ENCODE measurements at places on chromosomes 11 and 22.

- DNase-seq, result no peak
- no peaks in the 10 kb centered on the region for H3K36me3 ChIP-seq
- H3K4me1 ChIP-seq, result peaks cover 9% of the 10 kb centered on the region
- H3K4me3 ChIP-seq, result no peak overlapping the region
Measured at GRCh38 chr11:123187665-123188507, 7.2 kb downstream of the CLMP start.

- no peak for DNase-seq
- H3K4me3 ChIP-seq, result peak overlapping the region; percentile 89
- peaks cover 4% of the 10 kb centered on the region for H3K4me1 ChIP-seq
- no peaks in the 10 kb centered on the region for H3K27me3 ChIP-seq
- H3K36me3 ChIP-seq, result peaks cover 13% of the 10 kb centered on the region
Measured at GRCh38 chr11:33040033-33040861, 875 bp downstream of the TCP11L1 start.

GRCh38 chr11:1953489-1954266 is 6.5 kb downstream of the MRPL23 start:
- no peak overlapping the region for H3K27ac ChIP-seq
- no peaks in the 10 kb centered on the region for H3K27me3 ChIP-seq
- no peaks in the 10 kb centered on the region for H3K36me3 ChIP-seq
- DNase-seq, result no peak
- no peaks in the 10 kb centered on the region for H3K4me1 ChIP-seq

DNA sequence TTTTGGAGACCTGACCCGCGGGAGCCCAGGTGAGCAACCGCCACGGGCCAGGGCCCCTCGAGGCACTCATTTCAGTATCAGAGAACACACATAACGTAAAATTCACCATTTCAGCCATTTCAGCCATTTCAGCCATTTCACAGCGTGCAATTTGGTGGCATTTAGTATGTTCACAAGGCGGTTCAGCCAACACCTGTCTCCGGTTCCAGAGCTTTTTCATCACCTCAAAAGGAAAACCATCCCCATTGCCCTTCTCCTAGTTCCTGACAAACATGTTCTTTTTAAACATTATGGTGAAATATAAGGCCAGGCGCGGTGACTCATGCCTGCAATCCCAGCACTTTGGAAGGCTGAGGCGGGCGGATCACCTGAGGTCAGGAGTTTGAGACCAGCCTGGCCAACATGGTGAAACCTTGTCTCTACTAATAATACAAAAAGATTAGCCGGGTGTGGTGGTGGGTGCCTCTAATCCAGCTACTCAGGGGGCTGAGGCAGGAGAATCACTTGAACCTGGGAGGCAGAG is 119.3 kb downstream of the KCNQ1 start:
- H3K4me1 ChIP-seq, result peaks cover 4% of the 10 kb centered on the region
- no peaks in the 10 kb centered on the region for H3K36me3 ChIP-seq
- no peak overlapping the region for H3K27ac ChIP-seq

- H3K27ac ChIP-seq, result no peak overlapping the region
- no peak for DNase-seq
- H3K4me1 ChIP-seq, result no peaks in the 10 kb centered on the region
- H3K4me3 ChIP-seq, result no peak overlapping the region
Measured at GRCh38 chr11:125358254-125358840, 137.7 kb downstream of the FEZ1 start.

- no peak for DNase-seq
- H3K4me3 ChIP-seq, result no peak overlapping the region
- no peaks in the 10 kb centered on the region for H3K27me3 ChIP-seq
- H3K27ac ChIP-seq, result no peak overlapping the region
Measured at GRCh38 chr11:30125456-30125855, 105.4 kb upstream of the FSHB start.

GRCh38 chr22:22394591-22394990 is 114.0 kb downstream of the ZNF280B start:
- peaks cover 97% of the 10 kb centered on the region for H3K27me3 ChIP-seq
- H3K4me3 ChIP-seq, result no peak overlapping the region
- DNase-seq, result no peak
- no peaks in the 10 kb centered on the region for H3K4me1 ChIP-seq

DNA sequence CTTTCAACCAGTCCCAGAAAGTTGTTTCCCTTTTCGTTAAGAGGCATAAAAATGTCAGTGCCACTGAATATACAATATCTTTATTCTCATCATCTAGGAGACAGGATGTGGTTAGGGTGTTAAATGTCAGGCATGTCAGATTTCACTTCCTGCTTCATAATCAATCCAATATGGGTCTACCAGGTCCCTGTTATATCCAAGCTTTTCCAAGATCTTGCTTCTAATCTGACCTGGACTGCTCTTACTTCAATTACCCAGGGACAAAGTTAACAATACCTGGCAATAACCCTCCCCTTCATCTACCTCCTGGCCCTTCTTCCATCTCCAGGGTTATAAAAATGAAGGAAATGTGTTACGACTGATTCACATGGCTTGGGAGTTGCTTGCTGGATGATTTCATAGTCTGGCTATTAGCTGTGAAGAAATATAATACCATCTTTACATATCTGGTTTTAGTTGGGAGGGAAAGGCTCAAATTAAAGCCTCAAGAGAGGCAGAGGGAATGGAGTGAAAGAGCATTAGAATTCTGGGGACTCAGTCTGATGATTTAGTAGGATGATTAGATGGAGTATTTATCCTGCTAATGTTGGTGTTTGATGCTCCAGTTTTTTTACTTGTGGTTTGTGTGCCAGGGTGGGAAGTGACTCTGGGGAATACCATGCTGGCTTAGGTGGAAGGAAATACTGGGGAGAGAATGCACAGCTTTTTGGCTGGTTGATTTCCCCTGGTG is 534.3 kb downstream of the ETS1 start:
- no peaks in the 10 kb centered on the region for H3K27me3 ChIP-seq
- H3K4me3 ChIP-seq, result no peak overlapping the region
- no peaks in the 10 kb centered on the region for H3K36me3 ChIP-seq
- DNase-seq, result no peak

- no peaks in the 10 kb centered on the region for H3K4me1 ChIP-seq
- H3K27ac ChIP-seq, result no peak overlapping the region
- H3K4me3 ChIP-seq, result no peak overlapping the region
- H3K27me3 ChIP-seq, result no peaks in the 10 kb centered on the region
Measured at GRCh38 chr11:121533601-121534000, 80.8 kb upstream of the SORL1-AS1 start.

DNA sequence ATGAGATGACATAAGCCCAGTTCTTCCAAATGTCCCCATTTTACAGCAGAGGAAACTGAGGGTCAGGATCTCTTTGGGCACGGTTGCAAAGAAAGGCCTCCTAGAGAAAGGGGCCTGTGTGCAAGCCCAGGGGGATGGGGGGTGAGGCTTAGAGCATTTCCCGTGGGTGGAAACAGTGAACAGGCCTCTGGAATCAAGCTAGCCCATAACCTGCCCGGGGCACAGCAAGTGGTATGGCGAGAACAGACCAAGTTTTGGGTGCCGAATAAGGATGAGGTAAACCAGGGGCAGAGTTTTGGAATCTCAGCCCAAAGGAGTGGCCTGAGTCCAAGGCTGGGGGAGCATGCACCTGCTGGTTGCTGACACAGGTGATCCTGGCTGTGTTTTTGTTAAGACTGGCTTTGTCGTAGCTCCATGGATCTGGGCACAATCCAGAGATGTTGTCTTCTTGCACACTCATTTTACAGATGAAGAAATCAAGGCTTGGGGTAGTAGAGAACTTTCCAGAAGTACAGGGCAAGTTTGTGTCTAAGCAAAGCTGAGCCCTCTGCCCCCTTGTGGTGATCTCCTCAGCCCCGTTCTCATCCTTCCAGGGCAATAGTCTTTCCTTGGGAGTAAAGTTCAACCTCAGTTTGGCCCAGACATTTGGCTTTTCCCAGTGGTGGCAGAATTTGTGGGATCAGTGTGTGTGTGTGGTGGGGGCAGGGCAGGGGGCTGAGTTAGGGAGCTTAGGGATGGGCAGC is 53.5 kb upstream of the MYEOV start:
- no peaks in the 10 kb centered on the region for H3K36me3 ChIP-seq
- H3K27me3 ChIP-seq, result no peaks in the 10 kb centered on the region
- no peaks in the 10 kb centered on the region for H3K4me1 ChIP-seq
